ENCODE measurements at places on chromosomes 2 and 18. TPM values are rescaled to one million over a fixed set of nuclear protein-coding genes. Genes with fewer than 3 reads are reported as not detected.

Gene MFF
- total RNA-seq: 84.3 TPM

GRCh38 chr2:2808551-2809058 lies 477.5 kb upstream of the MYT1L start:
- DNase-seq: no peak
- H3K4me3 ChIP-seq: no peak overlapping the region
- no peaks in the 10 kb centered on the region for H3K36me3 ChIP-seq
- no peaks in the 10 kb centered on the region for H3K27me3 ChIP-seq

GRCh38 chr18:6994056-6994770 lies 123.4 kb downstream of the LAMA1 start:
- H3K4me3 ChIP-seq: no peak overlapping the region
- H3K27me3 ChIP-seq: no peaks in the 10 kb centered on the region
- H3K36me3 ChIP-seq: peaks cover 9% of the 10 kb centered on the region
- no peak for DNase-seq
- peaks cover 6% of the 10 kb centered on the region for H3K4me1 ChIP-seq

Gene C2orf66
- 0.29 TPM for total RNA-seq

Gene HAAO
- total RNA-seq: 9.4 TPM

DNA sequence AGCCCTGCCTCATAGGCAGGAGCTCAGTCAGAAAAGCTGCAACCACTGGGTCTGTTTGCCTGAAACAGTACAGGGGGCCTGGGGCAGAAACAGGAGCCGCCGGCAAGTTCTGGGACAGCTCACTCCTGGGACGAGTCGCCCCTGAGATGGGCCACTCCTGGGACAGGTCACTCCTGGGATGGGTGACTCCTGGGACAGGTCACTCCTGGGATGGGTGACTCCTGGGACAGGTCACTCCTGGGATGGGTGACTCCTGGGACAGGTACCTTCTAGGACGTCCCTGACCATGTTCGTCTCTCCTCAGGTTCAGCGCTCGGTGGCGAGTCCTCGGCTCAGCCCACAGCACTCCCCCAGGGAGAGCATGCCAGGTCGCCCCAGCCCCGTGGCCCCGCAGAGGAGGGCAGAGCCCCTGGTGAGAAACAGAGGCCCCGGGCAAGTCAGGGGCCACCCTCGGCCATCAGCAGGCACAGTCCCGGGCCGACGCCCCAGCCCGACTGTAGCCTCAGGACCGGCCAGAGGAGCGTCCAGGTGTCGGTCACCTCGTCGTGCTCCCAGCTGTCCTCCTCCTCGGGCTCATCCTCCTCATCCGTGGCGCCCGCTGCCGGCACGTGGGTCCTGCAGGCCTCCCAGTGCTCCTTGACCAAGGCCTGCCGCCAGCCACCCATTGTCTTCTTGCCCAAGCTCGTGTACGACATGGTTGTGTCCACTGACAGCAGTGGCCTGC lies 51.8 kb downstream of the NTSR2 start:
- H3K4me1 ChIP-seq: no peaks in the 10 kb centered on the region
- H3K4me3 ChIP-seq: no peak overlapping the region
- H3K27me3 ChIP-seq: no peaks in the 10 kb centered on the region
- no peak overlapping the region for H3K27ac ChIP-seq

DNA sequence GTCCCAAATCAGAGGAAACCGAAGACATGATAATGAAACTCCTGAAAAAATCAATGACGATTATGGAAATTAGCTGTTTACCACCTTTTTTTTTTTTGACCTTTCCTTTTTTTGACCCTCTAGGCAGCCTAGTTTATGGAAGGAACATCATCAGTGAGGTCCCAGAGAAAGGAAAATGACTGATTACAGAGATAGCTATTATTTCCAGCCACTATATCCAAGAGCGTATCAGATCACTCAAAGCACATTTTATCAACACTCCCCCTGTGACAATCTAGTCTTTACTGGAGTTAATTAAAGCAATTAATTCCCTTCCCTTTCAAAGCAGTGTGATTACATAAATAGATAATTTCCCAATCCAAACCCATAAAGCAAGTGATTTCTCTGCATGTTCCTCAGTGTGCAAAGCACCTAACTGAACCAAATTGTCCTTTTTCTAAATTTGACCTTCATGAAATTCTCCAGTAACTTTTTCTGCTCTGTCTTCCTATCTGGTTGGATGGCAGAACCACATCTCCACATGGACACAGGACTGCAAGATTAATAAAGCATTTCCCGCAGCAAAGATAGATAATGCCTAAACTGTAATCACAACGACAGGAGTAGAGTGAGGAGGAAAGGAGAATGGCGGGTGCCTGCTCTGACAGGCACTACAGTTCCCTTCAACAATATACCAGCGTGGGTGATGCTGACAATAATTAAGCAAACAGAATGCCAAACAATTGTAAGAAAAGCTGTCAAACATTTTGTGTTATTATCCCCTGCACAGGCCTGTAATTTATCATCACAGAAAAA lies 194.4 kb downstream of the SLC8A1 start:
- H3K36me3 ChIP-seq: no peaks in the 10 kb centered on the region
- peaks cover 12% of the 10 kb centered on the region for H3K4me1 ChIP-seq
- H3K27me3 ChIP-seq: no peaks in the 10 kb centered on the region
- no peak for DNase-seq
- H3K27ac ChIP-seq: no peak overlapping the region

DNA sequence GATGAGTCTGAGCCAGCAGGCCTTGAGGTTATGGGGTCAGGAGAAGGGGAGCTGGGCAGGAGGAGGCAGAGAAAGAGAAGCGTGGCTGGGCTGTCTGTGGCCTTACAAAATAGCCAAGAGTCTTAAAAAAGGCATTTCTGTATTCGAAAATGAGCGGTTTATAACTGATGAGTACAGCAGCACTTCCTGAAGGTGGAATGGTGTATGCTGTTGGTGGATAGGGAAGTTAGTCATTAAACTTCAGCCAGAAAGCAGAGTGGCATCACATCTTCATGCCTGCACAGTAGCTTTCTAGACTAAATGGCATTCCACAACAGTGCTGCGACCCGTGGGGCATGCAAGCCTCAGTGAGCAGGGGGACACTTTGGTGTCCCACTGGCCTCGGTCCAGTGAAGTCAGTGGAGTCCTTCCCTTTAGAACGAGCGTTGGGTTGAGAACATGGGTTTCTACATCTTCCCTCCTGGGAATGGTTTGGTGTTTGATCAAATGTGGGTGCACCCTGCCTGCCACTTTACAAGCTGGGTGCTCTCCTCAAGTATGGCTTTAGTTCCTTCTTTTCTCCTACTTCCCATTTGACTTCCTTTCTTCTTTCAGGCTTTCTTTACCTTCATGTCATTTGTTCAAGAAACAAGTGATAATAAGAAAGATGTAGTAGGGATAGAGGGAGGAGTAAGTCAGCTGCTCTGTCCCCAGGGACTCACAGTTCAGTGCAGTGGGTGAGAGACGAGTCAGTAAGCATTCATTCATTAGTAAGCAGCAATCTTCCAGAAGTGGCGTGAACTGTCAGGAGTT lies 96.3 kb downstream of the ARMC9 start:
- H3K36me3 ChIP-seq: peaks cover 25% of the 10 kb centered on the region
- no peaks in the 10 kb centered on the region for H3K27me3 ChIP-seq
- H3K4me3 ChIP-seq: no peak overlapping the region
- no peak overlapping the region for H3K27ac ChIP-seq
- DNase-seq: no peak
- peaks cover 14% of the 10 kb centered on the region for H3K4me1 ChIP-seq

Gene THSD7B
- total RNA-seq: 9.8 TPM
